ENCODE measurements at places on chromosomes 4 and X.

DNA sequence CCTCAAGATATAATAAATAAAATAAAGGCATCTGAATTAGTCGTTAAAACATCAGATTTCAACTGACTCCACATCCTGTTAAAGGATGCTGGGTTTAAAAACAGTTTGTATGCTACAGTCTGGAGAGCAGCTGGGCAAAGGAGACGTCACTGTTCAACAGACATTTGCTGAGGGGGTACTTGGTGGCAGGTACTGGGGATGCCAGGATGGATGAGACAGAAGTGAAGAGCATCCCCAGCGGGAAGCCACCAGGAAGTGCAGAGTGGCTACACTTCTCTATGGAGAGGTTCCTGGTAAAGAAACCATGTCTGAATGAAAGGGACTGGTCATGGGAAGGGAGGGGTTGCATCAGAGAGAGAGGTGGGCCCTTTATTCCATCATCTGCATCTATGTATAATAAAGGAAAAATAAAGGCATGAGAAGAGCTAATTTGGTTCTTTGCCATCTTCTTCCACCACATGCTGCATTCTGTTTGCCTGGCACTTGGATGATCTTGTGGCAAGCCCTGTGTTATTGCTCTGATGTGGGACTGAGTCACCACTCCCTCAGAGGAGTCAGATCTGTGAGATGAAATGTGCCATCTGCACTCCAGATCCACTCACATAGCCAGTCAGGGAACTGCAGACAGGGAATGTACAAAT lies 145.0 kb downstream of the SOWAHB start:
- peak; percentile 17 for DNase-seq

DNA sequence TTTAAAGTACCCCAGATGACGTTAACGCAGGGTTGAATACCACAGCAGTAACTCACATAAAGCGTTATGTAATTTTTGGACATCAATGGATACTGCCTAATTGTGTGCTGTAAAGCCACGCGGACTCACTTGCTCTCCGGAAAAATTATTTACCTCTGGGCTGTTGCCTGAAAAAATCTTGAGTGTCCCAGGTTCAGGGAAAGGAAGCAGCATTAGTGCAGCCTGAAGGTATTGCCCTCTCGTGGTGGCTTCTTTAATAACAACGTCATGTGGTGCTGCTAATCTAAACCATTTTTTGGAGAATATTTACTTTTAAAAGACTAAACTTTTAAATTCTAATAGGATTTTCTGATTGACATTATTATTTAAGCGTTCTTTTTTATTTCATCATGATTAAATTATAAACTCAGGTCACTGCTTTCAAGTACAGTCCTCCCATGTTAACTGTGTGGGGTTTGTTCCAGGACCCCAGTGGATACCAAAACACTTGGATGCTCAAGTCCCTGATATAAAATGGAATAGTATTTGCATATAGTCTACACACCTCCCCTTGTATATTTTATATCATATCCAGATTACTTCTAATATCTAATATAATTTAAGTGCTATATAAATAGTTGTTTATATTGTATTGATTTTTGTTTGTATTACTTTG lies 384.8 kb downstream of the FAM133A start:
- DNase-seq = no peak

DNA sequence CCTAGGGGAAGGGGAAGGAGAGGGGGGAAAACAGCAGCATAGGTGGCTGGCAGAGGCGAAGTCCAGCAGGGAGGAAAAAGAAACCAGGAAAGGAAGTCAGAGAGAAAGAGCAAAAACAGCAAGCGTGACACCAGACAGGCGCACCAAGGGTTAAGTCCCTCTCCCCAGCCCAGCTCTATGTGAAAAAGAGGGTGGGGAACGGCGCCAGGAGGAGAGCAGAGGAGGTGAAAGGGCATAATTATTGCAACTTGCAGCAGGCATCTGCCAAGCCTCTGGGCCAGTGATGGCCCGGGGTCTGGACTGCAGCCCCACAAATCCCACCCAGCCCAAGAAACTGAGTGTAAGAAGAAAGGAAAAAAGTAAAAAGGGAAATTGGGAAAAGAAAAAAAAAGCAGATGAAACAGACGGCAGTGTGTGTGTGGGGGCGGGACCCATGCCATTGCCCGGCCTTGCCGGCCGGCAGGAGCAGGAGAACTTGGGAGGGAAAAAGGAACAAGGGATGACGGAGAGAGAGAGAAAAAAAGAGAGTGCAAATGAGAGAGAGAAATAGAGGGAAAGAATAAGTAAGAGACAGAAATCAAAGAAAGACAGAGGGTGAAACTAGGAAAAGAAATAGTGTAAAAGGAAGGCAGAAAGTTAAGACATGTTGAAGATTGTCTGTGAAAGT lies 14.1 kb upstream of the RHOXF2 start:
- peak; percentile 7 for DNase-seq

GRCh38 chr4:104795264-104795939 lies 300.7 kb upstream of the CXXC4 start:
- no peak for DNase-seq

- DNase-seq = no peak
Observed at GRCh38 chrX:1442016-1442665, 10.6 kb downstream of the ASMTL start.

DNA sequence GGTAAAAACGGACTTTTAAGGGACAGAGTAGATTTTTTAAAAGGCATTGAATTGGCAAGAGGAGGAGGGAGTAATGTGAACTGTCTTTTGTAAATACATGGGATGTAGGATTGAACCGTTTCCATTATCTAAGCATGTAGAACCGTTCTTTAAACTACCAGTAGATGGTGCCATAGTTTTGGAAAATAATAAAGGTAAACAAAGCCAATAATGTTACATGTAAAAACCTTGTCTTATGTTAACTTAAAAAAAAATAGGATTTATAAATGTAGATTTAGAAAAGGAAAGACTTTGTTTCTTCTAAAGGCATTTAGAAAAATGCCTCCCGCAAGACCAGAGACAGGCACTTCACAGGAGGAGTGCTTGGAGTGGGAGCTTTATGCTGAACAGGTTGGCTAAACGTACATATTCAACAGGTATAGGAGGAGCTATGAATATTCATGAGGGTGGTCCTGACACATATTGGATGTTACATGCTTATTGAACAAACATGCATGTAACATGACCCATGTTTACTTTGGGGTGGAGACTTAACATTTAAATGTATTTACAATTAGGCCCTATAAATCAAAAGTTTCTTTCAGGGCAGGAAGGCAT lies 45.5 kb upstream of the FAM241A start:
- peak; percentile 85 for DNase-seq

DNA sequence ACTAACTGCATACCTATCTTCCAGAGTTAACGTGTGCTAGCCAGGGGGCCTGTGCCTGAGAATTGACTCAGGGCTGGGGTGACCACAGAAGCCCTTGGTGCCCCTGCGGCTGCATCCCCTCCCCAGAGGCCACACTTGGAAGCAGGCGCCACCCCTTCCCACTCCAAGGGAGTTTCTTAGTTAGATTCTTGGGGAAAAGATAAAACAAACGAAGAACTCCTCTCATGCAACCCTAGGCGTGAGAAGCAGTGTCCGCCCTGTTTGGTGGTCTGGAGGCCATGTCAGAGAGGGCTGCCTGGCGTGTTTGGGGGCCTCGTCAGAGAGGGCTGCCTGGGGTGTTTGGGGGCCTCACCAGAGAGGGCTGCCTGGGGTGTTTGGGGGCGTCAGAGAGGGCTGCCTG lies 50.3 kb upstream of the HGFAC start:
- DNase-seq = no peak

All from suppressor macrophage treated with lipopolysaccharide for 1 hour (primary cell).